ENCODE measurements at places on chromosomes 7 and 10.

DNA sequence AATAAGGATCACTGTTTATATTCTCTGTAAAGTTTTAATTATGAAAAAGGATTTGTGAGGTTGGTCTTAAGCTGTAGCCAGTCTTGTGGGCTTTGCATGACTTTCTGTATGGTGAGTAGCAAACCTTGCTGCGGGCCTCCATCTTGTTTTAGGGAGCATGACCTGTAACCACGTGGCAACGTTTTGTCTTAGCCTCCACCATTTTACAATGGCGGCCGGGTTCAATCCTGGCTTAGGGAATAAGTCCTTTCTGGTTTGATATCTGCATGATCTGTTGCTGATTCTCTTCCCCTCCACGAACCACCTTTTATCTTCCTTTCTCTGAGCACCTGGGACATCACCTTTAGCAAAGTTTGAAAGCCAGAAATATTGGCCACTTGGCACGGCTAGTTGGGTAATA lies 32.5 kb upstream of the OPTN start:
- no peak for DNase-seq

DNA sequence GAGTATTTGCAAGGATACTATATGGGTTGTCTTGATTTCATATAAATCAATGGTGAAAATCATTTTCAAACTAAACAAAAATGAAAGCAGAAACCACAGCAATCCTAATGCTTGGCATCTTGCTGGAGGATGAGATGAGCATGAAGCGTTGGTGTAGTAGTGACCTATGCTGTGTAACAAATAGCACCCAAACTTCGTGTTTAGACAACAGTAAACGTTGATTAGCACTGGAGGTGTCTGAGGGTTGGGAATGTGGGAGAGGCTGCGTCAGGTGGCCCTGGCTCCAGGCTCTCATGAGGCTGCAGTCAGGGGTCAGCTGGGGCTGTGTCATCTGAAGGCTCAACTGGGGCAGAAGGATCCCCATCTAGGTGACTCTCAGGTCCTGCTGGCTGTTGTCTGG lies 67.8 kb downstream of the MICALL2 start:
- no peak for DNase-seq

DNA sequence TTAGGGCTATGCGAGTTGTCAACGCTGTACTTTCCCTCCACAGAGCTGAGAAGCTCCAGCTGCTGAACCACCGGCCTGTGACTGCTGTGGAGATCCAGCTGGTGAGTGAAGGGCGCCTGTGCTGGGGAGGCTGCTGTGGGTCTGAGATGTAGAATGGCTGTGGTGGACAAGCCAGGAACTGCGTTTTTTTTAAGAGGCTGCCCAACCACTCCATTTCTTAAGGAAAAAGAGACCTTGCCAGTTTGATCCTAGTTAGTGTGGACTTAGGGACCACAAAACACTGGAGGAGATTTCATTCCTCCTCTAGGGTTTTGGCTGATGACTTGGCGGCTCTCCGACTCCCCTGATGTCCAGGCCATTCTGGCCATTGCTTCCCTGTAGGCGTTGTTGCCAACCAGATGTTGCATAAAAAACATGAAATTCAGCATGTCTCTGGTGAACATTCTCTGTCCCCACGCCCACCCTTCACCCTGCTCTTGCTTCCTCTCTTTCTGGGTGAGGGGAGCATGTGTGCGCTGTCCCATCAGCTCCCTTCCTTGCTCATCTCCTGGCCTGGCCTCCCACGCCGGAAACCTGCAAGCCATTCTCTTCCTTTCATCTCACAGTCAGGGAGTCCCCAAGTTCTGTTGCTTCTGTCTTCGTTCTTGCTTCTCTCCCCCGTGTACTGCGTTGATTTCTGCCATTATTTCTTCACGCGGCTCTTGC lies 30.9 kb downstream of the CRCP start:
- DNase-seq = no peak

DNA sequence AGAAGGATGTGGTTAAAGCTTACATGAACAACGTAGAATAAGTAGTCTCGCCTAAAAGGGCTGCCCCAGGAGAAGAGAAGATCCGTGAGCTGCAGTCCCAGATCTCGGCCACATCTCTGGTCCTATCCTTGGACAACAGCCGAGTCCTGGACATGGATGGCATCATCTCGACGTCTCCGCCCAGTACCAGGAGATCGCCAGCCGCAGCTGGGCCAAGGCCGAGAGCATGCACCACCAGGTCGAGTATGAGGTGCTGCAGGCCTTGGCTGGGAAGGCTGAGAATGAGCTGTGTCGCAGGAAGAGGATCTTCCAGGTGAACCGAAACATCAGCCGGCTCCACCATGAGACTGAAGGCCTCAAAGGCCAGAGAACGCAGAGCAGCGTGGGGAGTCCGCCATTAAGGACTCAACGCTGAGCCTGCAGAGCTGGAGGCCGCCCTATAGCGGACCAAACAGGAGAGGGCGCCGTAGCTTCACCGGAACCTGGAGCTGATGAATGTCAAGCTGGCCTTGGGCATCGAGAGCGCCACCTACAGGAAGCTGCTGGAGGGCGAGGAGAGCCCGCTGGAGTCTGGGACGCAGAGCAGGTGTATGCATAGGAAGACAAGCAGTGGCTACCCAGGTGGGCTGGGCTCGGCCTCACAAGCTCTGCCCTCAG lies 22.2 kb downstream of the LIPK start:
- peak; percentile 29 for DNase-seq

GRCh38 chr10:126243306-126243705 lies 145.0 kb downstream of the ADAM12 start:
- DNase-seq = no peak

- no peak for DNase-seq
Measured at GRCh38 chr7:147106746-147107145, 990.1 kb downstream of the CNTNAP2 start.

GRCh38 chr7:127885843-127886242 lies 145.4 kb downstream of the LRRC4 start:
- DNase-seq = peak; percentile 88

DNA sequence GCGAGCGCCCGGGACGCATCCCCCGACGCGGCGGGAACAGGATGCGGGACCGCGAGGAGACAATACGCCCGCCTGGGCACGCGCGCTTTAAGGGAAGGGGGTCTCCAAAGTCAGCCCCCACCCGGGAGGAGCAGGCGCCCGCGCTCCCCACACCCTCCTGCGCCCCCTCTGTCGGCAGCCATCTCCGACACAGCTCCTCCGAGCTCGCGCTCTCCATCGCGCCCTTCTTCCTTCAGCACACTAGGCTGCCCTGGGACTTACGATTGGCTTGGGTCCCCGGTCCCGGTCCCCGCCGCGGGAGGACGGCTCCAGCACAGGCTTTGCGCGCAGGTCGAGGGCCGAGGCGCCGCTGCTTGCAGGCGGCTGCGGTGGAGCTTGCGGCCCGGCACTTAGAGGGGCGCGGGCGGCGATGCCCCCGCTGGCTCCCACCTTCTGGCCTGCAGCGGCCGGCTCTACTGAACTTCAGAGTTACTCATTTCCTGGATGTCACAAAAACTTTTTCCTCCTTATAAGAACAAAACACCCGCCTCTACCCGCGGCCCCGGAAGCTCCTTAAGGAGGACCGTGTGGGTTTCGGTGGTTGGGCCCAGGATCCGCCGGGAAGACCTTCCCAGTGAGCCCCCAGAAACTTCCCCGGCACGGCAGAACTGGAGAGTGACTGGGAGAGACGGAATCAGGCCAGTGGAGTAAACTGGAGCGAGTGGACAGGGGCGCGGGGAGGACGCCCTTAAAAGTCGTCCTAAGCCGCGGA lies at the start of gene ITPRIP:
Gene ITPRIP, minus strand, starts transcription at position 481 of the 751 bp plus-strand sequence. CDS start 22,414 bp downstream, outside the sequence.
- peak; percentile 81 for DNase-seq

DNA sequence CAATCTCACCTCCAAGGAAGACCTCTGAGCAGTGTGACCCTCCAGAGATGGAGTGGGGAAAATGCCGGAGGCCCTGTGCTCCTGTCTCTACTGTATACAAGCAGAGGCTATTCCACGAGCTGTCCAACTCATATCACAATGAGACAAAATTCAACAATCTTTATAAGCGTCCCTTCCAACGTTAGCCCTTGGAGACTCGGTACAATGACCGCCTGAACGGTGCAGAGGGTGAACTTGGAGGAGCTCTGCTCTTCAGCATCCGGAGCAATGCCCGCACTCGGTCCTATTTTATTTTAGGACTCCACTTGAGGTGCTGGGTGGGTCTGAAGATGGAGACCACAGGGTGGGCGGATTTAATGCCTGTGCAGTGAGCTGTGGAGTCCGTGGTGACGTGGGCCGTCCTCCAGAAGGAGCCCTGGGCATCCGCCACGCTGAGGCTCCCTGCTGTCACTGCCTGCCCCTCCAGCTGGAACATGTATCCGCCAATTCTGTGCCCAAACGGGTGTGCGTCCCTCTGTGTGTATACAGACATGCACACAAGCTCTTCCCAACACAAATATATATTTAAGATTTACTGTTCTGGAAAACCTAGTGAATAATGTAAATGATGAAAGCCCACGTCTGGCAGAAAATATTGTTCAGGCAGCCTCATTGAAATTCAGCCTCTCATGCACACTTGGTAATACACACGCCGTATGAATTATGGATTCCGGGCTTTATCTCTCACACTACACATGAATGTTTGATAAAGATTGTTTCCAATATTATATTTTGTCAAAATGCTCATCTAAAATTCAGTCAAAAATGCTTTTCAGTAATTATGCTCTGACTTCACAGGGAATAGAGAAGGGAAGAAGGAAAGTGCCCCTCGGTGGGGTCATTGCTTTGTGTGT lies 239.9 kb upstream of the ZMIZ1 start:
- DNase-seq = no peak

- DNase-seq = no peak
Measured at GRCh38 chr10:132714096-132714985, 71.6 kb downstream of the NKX6-2 start.

DNA sequence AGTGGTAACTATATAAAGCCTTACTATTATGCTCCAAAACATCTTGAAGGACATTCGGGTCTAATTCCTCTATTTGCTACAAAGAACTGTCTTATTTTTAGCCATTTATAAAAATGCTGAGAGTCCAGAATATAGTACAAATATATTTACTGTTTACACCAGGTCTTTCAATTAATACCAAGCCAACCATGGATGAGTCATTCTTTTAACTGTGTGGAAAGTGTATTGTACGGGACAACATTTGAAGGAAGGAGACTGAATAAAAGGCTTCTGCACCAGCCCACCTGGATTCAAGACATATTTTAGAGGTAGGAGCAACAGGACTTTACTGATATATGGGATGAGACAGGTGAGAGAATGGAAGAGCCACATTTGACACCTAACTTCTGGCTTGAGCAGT lies 35.4 kb downstream of the MASTL start:
- DNase-seq = no peak

- DNase-seq = no peak
Measured at GRCh38 chr7:78223598-78223997, 425.0 kb downstream of the PHTF2 start.

GRCh38 chr10:79417266-79417665 lies 28.2 kb downstream of the ZCCHC24 start:
- no peak for DNase-seq

DNA sequence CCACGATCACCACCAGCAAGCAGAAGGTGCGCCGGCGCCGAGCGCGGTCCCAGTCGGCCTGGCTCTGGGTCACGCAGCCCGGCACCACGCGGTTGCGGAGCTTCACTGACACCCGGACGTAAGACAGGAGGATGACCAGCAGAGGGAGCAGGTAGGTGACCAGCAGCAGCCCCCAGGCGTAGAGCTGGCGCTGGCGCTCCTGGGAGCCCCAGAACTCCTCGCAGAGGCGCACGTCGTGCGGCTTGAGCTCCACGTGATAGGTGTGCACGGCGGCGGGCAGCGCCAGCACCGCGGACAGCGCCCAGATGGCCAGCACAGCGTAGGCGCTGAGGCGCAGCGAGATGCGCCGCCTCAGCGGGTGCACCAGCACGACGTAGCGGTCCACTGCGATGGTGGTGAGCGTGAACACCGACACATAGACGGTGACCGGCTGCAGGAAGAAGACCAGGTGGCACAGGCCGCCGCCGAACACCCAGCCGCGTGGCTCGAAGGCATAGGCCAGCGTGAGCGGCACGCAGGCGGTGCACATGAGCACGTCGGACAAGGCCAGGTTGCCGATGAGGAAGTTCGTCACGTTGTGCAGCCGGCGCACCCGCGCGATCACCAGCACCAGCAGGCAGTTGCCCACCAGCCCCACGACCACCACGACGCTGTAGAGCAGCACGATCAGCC lies 920 bp downstream of the PRLHR start:
- peak; percentile 72 for DNase-seq

DNA sequence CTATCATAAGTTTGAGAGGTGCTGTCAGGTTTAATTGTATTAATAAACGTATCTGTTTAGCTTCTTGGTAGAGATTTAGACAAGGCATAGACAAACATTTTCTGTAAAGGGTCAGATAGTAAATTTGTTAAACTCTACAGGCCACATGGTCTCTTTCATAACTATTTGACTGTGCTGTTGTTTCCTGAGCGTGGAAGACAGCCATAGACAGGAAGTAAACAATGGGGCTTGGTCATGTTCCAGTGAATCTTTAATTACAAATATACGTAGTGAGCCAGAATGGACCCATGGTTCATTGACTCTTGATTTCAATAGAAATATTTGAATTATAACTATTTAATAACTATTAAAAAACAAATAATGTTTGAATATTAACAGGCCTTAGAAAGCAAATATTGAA lies 451.1 kb downstream of the SH2D4B start:
- DNase-seq = no peak

DNA sequence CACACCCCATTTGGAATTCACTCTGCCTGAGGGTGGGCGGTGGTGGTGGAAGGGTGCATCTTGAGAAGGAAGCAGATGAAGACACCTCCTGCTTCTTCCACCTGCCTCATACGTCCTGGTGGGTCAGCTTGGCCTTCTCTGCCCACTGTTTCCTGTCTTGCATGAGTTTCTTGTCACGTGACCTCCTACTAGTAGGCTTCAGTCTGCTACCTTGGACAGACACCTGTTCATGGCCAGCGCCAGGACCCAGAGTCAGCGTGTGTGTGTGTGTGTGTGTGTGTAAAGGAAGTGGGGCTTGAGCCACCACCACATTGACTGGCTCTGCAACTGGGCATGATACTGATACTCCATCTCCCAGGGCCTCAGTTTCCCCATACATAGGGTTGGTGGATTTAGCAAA lies 17.1 kb upstream of the VPS37D start:
- no peak for DNase-seq

DNA sequence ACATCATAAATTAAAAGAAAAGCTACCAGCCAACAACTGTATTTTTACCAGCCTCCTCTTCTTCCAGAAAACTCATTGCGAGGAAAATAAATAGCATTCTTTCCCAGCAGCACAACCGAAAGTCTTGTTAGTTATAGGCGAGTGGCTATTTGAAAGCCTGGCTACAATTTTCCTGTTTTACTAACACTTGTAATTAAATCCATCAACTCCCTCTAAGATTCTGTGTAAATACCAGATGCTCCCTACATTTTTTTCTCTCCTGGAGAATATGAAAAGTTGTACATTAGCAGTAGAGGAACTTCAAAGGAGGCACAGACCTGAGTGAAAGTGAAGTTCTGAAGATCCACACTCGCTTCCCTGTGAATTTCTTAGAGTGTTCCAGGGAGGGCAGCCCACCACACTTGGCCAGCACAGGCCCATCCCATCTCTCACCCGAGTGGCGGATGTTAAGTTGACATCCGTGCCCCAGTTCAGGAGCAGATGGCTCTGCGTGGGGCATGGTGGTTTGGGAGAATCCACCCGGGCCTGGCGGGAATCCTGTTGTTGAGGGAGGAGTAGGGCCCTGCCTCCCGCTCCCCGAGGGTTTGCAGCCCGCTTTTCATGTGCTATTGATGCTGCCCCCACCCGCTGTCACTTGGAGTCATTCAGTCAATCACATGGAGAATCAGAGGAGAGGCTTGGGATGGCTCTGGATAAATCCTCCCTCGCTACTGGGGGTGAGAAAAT lies 451.0 kb upstream of the GALNT17 start:
- DNase-seq = no peak
